ENCODE measurements at places on chromosomes 13 and 19.
A peak's percentile ranks its signal among the peaks of the same experiment; 100 is the strongest.

DNA sequence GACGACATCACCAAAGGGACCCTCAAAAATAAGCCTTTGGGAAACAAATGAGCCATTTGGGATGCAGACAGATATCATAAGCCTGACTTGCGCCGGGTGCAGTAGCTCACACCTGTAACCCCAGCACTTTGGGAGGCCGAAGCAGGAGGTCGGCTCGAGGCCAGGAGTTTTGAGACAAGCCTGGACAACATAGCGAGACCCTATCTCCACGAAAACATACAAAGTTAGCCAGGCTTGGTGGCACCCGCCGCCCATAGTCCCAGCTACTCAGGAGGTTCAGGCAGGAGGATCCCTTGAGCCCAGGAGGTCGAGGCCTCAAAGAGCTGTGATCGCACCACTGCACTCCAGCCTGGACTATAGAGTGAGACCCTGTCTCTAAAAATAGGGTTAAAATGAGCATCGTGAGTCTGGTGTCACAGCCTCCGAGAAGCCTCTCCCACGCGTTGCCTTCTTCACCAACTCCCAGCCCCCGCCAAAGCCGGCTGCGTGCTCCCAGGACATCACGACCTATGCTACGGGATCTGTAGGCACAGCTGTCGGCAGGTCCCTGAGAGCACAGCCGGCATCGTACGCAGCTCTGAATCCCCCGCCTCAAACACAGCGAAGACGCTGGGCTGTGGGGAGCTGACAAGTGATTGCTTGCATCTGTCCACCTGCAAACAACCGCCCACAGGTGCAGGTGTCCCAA, 1.6 kb downstream of the REXO1 start:
- no peak for ATAC-seq

- no peak for ATAC-seq
Observed at GRCh38 chr19:31378404-31378803, 29.2 kb upstream of the TSHZ3 start.

DNA sequence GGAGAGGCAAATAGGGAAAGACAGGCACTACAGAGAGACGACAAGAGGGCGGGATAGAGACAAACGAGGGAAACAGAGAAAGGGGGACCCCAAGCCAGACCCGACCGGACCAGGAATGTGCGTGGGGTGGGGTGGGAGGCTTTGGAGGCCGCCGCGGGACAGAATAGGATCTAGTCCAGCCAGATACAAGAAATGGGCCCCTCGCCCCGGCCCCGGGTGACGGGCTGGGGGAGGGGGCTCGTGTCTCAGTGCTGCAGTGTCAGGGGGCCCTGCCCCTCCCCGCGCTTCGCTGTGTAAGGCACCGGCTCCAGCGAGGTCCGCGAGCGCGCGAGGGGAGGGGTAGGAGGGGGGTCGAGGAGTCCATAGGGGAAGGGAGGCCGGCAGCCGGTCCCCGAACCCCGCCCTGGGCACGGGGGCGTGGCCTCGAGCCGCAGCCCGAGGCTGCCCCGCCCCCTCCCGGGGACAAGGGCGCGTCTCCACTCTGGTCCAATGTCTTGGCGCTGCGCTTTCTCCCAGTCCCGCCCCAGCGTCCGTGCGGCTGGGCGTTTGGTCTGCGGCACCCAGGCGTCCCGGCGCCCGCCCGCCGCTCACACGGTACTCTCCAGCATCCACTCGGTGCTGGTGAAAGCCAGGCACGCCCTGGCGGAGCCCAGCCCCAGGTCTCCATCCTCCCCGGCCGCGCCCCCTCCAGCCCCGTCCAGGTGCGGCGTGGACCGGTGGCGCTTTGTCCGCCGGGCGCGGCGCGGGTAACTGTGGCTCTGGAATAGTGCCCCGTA, 11.0 kb downstream of the IFNL1 start:
- peak; percentile 51 for ATAC-seq

DNA sequence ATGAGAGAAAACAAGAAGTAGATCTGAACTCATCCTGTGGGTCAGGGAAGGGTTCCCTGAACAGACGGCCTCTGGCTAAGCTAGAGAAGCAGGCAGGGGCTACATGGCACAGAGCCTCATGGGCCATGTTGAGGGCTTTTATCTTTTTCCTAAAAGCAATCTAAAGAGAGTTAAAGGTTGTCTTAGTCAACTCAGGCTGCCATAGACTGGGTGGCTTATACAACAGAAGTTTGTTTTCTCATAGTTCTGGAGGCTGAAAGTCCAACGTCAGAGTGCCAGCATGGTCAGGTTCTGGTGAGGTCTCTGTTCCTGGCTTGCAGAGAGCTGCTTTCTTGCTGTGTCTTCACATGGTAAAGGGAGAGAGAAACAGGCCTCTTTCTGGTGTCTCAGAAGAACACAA, 2.9 kb upstream of the MBNL2 start:
- ATAC-seq: no peak

GRCh38 chr13:50747737-50748350, 95.6 kb downstream of the DLEU7 start:
- no peak for ATAC-seq

DNA sequence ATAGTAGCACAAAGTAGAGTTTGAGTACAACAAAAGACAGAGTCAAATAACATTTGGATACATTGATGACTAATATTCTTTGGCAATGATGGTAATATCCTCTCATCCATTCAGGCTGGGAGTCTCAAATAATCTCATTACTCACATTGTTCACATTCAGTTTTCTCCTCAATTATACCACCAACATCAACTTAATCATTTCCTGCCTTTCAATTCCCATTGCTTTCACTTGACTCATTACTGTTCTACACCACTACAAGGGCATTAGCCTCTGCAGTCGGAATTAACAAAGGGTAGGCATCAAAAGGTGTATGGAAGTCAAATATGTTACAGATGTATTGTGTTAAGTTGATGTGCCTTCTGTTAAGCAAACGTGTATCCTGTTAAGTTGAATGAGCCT, 518.4 kb upstream of the SLITRK1 start:
- ATAC-seq: no peak

- no peak for ATAC-seq
Observed at GRCh38 chr13:46622630-46623256, 69.8 kb downstream of the LRCH1 start.

DNA sequence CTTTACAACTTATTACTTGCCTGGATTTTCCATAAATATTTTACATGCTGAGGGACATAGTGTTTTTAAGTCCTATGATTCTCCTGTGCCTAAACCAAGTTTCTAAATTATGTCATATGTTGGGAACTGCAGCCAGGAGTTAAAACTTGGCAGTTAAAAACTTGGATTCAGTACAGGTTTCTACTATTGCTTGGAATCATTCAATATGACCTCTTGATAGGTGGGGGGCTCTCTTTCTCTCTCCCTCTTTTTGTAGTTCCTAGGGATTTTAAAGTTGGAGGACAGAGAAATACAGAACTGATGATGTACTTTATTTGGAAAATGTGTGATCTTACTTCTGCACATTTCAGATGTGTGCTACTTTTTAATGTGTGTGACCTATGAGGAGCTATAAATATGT, 4.7 kb downstream of the CSNK1A1L start:
- ATAC-seq: no peak

DNA sequence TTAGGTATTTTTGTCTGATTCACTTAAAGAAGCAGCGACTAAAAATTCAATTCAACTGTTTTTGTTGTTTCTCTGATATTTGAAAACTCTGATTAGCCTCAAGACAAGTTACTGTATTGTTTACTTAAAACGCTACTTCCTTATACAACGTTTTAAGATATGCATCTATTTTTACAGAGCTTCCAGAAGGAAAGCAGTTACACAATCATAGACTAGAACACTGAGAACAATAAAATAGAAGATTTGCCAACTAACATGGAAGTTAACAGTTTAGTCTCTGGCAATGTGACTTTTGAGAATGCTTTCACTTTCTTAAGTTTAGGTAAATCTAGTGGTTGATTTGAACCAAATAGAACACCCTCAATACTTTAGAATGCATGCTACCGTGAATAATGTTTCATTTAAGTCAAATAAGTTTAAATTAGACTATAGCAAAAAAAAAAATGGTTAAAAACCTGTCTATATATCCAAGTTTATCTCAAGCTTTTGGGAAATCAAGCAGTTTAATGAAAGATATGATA, 614.8 kb downstream of the DACH1 start:
- no peak for ATAC-seq

- ATAC-seq: no peak
Observed at GRCh38 chr19:38502410-38503076, 69.1 kb downstream of the RYR1 start.

All from stimulated activated memory B cell treated with anti-CD40 and anti-IgM and Interleukin-4, amounts not matched to agents 10 μg/mL and 1 μg/mL and 100 μg/mL, for 72 hours (primary cell).